Cardiac septum (tissue), 1 donor: ENCODE measurements at places on chromosomes 5 and 9.
A peak's percentile ranks its signal among the peaks of the same experiment; 100 is the strongest.

GRCh38 chr5:181188700-181189362 is 16.2 kb downstream of the TRIM7 start:
- DNase-seq = peak; percentile 82

DNA sequence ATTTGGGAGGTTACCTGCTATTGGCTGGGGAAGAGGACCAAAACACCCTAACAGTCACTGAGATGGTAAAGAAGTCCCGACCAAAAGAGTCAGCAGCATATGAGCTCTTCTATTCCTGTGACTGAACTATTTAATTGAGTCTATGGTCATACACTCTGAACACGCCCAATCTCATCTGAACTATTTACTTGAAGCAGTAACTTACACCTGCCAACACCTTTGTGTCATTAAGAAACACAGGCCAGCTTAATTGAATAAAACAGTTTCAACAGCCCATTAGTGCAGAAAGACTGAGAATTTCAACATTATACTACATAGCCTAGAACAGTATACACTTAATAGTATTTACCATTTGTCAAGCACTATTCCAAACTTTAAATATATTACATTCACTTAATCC is 47.8 kb downstream of the NR6A1 start:
- no peak for DNase-seq

- no peak for DNase-seq
Observed at GRCh38 chr9:35981699-35982098, 23.7 kb upstream of the OR2S2 start.

GRCh38 chr9:91840469-91840868 is 109.6 kb downstream of the ROR2 start:
- DNase-seq = no peak

DNA sequence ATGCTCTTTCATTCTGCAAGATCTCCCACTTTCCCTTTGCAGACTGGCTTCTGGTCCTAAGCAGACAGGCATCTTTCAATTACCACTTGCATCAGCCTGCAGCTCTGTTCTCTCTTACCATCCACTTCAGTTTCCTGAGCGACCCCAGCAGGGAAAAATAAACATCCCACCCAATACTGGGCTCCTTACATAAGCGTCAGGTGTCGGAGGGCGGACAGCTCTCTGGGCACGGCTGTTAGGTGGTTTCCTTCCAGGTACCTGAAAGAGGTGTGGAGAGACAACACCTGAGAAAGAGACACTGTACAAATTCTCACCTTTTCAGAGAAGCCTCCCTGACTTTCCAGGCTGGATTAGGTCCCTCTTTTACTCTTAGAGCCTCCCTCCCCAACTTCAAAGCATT is 145.1 kb upstream of the PANK3 start:
- no peak for DNase-seq

DNA sequence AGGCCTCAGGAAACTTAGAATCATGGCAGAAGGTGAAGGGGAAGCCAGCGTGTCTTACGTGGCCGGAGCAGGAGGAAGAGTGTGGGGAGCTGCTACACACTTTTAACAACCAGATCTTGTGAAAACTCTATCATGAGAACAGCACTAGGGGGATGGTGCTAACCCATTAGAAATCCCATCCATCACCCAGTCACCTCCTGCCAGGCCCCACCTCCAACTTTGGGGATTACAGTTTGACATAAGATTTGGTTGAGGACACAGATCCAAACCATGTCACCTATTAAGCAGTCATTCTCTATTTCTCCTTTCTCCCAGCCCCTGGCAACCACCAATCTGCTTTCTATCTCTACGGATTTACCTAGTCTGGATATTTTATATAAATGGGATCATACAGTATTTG is 26.9 kb downstream of the PBX3 start:
- DNase-seq = no peak

DNA sequence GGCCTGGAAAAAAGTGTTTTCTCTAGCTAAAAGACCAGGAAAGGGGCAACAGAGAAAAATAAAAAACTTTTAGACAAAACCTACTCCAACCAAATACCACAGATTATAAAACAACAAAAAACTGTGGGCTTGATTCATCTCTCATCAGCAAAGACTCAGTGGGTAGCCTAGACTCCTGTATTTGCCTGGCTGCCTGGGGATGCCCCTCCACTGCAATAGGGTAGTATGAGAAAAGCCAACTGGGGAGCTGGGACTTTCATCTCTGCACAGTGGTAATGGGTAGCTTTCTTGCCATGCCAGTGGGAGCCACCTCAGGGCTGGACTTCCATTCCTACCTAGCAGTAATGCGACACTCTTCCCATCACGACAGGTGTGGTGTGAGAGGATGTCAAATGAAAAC is 7.5 kb downstream of the ZNF484 start:
- no peak for DNase-seq

DNA sequence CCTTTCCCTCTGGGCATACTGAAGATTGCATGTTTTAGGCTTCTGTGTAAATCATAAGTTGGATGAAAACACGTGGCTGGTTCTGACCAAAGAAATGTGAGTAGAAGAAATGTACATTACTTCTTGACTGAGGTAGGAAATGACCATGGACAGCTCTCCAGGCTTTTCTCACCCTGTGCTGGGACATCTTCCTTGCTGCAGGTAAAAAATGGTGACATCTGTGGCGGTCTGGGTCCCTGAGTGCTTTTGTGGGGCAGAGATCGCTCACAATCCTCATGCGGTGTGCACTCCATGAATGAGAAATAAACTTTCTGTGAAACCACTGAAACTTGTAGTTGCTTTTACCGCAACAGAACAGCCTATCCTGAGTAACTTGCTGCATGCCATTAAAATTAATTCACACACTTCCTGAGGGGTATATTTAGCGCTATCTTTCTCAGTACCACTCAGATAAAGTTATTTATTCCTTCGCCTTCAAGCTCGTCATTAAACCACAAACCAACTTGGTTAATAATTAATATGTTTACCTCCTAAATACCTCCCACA is 730.4 kb downstream of the EFNA5 start:
- no peak for DNase-seq

DNA sequence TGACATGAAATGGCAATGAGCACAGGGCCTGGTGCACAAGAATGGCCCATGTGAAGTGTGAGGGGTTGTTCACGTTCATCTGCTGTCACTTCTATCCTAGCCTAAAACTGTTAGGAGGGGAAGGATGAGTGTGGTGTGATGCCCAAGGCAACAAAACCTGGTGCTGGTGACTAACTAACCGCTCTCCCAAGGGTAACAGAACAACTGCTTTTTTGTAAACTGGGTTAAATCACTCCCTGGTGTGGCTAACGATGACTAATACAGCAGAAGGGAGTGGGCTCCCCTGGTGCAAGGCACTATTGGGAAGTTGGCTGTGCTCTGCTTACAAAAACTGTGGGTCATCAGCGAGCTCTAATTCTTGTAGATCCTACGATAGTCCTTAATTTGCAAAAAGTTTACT is 103.2 kb upstream of the VCAN start:
- peak; percentile 76 for DNase-seq

DNA sequence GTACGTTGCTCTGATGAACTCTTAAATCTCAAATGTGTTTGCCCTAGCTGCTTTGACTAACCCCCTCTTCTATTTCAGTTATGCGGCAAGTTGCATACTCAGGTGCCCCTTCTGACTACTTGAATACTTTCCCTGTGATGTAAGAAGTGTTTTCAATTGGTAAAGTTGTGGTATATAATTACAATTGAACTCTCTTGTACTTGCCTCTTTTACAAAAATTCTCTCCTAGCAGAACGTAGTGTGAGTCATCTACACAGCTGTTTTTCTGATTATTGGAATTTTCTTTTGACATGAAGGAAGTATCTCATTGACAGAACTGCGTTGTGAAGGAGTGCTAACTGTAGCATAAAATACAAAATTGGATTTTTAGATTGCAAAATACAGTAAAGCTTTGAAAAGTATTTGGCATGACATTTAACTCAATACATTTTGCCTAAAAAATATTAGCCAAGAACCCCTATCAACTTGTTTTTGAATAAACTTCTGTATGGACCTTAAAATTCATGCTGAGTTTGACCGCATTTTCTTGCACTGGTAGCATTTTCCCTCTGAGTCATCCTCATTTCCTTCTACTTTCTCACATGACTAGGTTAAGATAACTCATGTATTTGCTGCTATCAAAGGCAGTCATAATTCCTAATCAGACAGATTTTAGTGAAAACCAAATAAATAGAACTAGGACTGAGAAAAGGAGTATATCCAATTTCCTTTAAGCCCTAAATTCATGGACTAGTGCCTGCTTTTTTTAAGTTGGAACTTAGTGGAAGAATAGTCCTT is 6.3 kb downstream of the CRHBP start:
- no peak for DNase-seq

GRCh38 chr5:150120617-150121447 is 34.5 kb upstream of the CSF1R start:
- DNase-seq = peak; percentile 47

DNA sequence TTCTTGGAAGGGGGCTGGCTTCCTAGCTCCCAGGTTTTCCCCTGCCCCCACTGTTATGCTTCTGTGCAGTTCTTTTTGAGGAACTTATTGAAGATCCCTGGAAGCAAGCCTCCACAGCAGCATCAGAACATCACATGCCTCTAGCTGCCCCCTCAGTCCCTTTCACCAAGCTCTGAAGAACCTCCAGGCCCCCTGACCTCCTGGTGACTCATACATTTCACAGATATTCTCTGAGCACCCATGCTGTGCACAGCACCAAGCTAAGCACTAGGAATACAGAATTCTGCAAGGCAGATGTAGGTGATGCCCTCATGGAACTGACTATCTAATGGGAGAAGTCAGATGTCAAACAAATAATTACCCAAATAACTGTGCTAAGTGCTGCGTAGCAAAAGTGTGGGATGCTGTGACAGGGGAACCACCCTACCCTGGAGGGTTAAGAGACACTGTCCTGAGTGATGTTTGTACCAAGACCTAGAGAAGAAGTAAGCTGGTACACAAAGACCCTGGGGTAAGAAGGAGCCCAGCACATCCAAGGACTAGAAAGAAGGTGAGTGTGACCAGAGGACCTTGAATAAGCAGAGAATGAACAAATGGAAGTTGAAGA is 213.7 kb upstream of the NR4A3 start:
- no peak for DNase-seq
